ENCODE measurements at places on chromosomes 6 and 20. TPM values are rescaled to one million over a fixed set of nuclear protein-coding genes. Genes with fewer than 3 reads are reported as not detected.

The TPBG gene
- 0.50 TPM for total RNA-seq

- no peak for DNase-seq
These were observed 64.7 kb downstream of the PKHD1 start for GRCh38 chr6:52022675-52023074.

DNA sequence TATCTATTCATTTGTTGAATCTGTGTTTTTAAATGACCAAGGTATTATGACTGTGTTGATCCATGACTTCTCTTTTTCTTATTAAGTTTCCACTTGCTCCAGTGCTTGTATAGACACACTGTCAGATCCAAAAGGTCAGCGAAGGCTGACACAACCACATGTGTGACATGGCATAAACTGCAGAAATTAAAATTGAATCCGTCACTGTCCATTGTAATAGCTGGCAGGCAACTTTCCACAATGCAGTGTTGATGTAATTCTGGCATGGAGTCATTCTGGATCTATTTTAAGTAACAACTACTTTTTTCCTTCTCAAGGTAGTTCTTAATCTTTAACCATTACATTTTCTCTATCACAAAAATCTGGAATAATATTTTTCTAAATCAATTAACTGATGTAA is 145.3 kb downstream of the AIG1 start:
- DNase-seq = no peak

The LCA5 gene
- total RNA-seq = 0.05 TPM

The ULBP1 gene
- 0.55 TPM for total RNA-seq

- DNase-seq = no peak
These were observed 928.3 kb downstream of the TBC1D32 start for GRCh38 chr6:120405947-120406346.

- no peak for DNase-seq
These were observed 4.9 kb downstream of the SMPD2 start for GRCh38 chr6:109445382-109445781.

The ITPA gene
- total RNA-seq = 52.1 TPM

DNA sequence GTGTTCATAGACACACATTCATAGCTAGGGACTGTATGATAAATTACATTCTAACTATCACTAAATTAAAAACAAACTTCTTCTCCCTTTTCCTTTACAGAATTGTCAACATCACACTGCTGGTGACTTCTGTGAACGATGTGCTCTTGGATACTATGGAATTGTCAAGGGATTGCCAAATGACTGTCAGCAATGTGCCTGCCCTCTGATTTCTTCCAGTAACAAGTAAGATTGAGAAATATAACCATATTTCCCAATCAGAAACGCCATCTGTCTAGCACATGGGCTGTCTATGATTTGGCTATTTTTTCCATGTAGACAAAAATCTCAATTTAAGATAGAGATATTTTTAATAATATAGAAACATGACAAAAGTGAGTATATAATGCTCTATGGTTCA is 367.7 kb downstream of the ARHGAP18 start:
- DNase-seq = no peak

DNA sequence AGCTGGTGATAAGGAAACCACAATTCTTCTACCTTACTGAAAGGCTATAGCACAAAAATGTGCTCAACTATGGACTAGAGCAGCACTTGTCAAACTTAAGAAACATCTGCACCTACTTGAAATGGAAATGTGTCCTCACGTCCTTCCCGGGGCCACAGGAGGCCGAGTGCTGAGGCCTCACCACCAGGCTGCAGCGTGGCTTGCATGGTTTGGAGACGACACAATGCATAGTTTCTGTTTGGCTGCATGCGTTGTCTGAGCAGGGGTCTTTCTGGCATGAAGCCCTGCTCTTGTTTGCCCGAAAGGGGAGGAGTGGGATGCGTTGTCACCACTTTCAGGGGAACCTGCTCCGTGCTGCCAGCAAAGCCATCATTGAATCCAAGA is 228.8 kb downstream of the TTLL2 start:
- DNase-seq = no peak

The DLL1 gene
- 0.58 TPM for total RNA-seq

GRCh38 chr6:112683926-112684325 is 336.8 kb downstream of the RFPL4B start:
- DNase-seq = no peak

The KCNS1 gene
- total RNA-seq = not detected

The CCDC170 gene
- not detected for total RNA-seq

Measured in activated CD4-positive, alpha-beta T cell treated with anti-CD3 and anti-CD28 coated beads, Interleukin-2, amount 10 ng/mL, durations not matched to agents 7 days and 5 days (primary cell).